ENCODE measurements at places on chromosomes 7 and 10.

GRCh38 chr10:8159341-8160165 is 105.1 kb downstream of the GATA3 start:
- DNase-seq = no peak

GRCh38 chr10:100782461-100783244 is 37.3 kb downstream of the PAX2 start:
- no peak for DNase-seq

GRCh38 chr7:36117203-36117840 is 35.7 kb upstream of the EEPD1 start:
- DNase-seq = no peak

- no peak for DNase-seq
Measured at GRCh38 chr7:81560708-81561107, 209.1 kb downstream of the HGF start.

- DNase-seq = peak; percentile 55
Measured at GRCh38 chr7:66921396-66921917, 432 bp downstream of the TMEM248 start.

DNA sequence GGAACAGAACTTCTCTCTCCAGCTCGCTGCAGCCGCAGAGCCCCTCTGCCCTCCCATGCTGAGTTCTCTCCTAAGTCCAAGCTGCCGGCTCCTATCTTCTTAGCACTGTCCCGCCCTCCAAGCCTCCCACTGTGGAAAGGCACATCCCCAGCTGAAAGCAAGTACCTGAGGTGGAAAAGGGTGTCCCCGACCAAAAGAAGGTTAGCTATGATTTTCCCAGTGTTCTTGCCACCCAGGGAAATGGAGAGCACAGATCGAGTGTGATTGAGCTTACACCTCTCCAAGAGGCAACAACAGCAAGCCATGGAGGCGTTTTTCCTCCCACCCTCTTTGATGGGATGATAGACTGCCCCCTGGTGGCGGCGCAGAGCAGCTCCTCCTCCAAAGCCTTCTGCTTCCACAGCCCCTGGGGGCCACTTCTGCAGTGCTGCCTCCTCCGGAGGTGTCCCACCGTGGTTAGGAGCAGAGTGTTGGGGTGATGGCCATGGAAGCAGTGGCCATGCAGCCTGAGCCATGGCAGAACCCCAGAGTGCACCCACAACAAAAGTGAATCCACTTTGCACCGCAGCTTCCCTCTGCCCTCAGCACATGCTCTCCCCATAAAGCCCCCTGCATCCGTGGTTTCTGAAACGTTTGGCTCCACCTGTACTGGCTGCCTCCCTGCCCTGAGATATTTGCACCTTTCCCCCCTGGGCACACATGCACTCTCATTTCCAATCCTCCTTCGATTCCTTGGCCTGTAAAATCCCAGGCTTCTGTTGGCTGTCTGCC is 143.1 kb upstream of the STK17A start:
- DNase-seq = no peak

DNA sequence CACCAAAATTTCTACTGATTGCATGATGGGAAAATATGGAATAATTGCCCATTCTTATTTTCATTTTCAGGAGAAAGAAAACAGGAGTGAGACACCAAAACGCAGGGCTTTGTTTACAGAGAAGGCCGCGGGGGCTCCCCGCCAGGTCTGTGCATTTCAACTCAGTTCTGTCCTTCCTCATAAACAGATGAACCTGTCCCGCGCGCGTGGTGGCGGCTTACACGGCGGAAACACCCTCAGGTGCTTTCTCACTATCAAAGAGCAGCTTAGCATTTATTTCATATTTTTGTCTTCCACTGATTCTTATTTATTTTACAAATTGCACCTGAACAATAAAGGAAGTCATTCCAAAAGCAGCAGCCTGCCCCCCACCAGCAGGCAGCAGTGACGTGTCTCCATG is 579.4 kb downstream of the PTPRN2 start:
- DNase-seq = no peak

GRCh38 chr7:2730846-2731770 is 43.1 kb downstream of the AMZ1 start:
- no peak for DNase-seq

GRCh38 chr10:104445359-104445758 is 91.7 kb downstream of the CFAP58 start:
- no peak for DNase-seq

Data from breast epithelium (tissue), 4 donors.